Calu3 (cell line): ENCODE measurements at places on chromosomes 1 and 21. TPM values are rescaled to one million over a fixed set of nuclear protein-coding genes. Genes with fewer than 3 reads are reported as not detected.
A peak's percentile ranks its signal among the peaks of the same experiment; 100 is the strongest.

- H3K4me3 ChIP-seq, result peak within 1 kb of the TSS; percentile 65
- no peak for DNase-seq
- peaks cover 8% of the 10 kb centered on the region for H3K36me3 ChIP-seq
- H3K4me1 ChIP-seq, result no peaks in the 10 kb centered on the region
- H3K27me3 ChIP-seq, result peaks cover 19% of the 10 kb centered on the region
Observed at GRCh38 chr1:66533804-66534740, at the start of gene SGIP1. Gene SGIP1, plus strand, starts transcription at chr1:66534153. Its CDS starts 206 bp downstream, at chr1:66534359.

- H3K27ac ChIP-seq, result no peak overlapping the region
- DNase-seq, result no peak
- no peak overlapping the region for H3K4me3 ChIP-seq
- H3K36me3 ChIP-seq, result no peaks in the 10 kb centered on the region
- H3K27me3 ChIP-seq, result no peaks in the 10 kb centered on the region
Observed at GRCh38 chr21:37058261-37058660, 14.6 kb downstream of the PIGP start.

GRCh38 chr1:80533775-80534334, 1266.9 kb upstream of the ADGRL2 start:
- peak overlapping the region; percentile 96 for H3K27ac ChIP-seq
- peaks cover 39% of the 10 kb centered on the region for H3K4me1 ChIP-seq
- H3K36me3 ChIP-seq, result peaks cover 45% of the 10 kb centered on the region
- DNase-seq, result no peak
- no peaks in the 10 kb centered on the region for H3K27me3 ChIP-seq
- H3K4me3 ChIP-seq, result peak overlapping the region; percentile 89

DNA sequence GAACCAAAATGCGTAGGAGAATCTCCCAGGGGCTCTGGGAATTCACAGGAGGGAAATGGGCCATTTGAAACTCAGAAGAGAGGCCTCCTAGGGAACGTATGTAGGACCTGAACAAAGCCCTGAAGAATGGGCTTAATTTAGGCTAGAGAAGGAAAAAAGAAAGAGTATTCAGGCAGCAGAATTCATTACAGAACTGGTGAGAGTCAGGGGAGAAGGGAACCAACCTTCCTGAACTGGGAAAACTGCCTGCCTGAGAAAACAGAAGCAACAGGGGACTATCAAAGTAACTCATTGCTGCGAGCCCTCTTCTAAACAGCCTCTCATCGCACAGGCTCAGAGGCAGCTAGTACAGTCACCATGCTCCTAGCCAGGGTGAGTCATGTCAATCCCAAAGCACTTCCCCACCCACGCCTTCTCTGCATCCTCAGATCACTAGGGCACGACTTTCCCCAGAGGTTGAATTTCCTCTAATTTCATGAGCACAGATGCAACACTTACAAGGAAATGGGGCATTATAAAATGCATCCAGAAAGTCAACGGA, 98.1 kb downstream of the ADSS2 start:
- peaks cover 25% of the 10 kb centered on the region for H3K36me3 ChIP-seq
- H3K4me3 ChIP-seq, result peak overlapping the region; percentile 27
- DNase-seq, result peak; percentile 83
- peaks cover 74% of the 10 kb centered on the region for H3K4me1 ChIP-seq

GRCh38 chr1:48530727-48531351, 58.8 kb upstream of the SPATA6 start:
- H3K36me3 ChIP-seq, result no peaks in the 10 kb centered on the region
- peaks cover 64% of the 10 kb centered on the region for H3K27me3 ChIP-seq
- H3K27ac ChIP-seq, result no peak overlapping the region
- H3K4me3 ChIP-seq, result no peak overlapping the region

GRCh38 chr1:18875107-18875795, 15.8 kb upstream of the TAS1R2 start:
- no peaks in the 10 kb centered on the region for H3K4me1 ChIP-seq
- H3K4me3 ChIP-seq, result no peak overlapping the region
- no peaks in the 10 kb centered on the region for H3K36me3 ChIP-seq
- no peak overlapping the region for H3K27ac ChIP-seq
- no peaks in the 10 kb centered on the region for H3K27me3 ChIP-seq

GRCh38 chr21:43311301-43311817, 115.6 kb downstream of the SIK1 start:
- no peak overlapping the region for H3K4me3 ChIP-seq
- no peaks in the 10 kb centered on the region for H3K36me3 ChIP-seq
- H3K27me3 ChIP-seq, result no peaks in the 10 kb centered on the region
- peak overlapping the region; percentile 40 for H3K27ac ChIP-seq
- DNase-seq, result no peak

DNA sequence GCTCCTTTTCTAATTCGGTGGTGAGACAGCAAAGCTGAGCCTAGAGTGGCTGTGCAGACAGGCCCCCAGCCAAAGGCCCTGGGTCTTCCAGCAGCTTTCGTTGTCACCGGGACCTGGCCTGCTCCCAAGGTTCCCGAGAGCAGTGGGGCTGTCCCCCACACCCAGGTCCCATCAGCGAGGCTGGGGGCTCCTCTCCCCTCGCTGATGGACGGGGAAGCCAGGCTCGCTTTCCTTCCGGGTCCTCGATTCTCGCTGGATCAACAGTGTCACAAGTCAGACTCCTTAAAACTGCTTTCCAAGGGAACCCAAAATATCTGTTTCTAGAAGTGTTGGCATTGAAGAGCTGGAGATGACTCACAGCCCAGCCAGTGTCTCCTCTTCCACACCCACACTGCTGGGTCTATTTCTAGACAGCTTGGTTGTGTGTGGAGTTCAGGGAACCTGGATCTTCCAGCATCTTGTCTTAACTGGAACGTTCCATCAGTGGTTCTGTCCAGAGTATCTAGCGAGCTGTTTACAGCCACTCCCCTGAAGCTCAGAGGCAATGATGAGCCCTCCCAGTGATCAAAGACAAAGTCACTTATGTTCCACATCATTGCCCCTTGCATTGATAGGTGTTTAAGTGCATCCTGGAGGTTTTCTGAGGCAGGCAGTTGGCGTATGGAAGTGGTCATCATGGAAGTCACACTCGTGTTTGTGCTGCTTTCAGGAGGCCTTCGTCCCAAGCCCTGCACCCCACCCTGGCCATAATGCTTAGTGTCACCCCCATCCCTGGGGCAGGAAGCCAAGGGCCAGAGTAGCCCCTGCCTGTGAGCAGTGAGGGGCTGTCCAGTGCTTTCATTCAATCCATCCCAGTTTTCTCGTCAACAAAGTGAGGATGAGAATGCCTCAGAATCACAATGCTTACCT, 35.2 kb downstream of the RRP1 start:
- H3K27ac ChIP-seq, result no peak overlapping the region
- peaks cover 6% of the 10 kb centered on the region for H3K36me3 ChIP-seq
- no peak overlapping the region for H3K4me3 ChIP-seq
- H3K4me1 ChIP-seq, result no peaks in the 10 kb centered on the region
- DNase-seq, result no peak

GRCh38 chr1:12206792-12207424, 22.9 kb upstream of the VPS13D start:
- H3K27ac ChIP-seq, result no peak overlapping the region
- H3K4me3 ChIP-seq, result no peak overlapping the region
- peaks cover 22% of the 10 kb centered on the region for H3K27me3 ChIP-seq

DNA sequence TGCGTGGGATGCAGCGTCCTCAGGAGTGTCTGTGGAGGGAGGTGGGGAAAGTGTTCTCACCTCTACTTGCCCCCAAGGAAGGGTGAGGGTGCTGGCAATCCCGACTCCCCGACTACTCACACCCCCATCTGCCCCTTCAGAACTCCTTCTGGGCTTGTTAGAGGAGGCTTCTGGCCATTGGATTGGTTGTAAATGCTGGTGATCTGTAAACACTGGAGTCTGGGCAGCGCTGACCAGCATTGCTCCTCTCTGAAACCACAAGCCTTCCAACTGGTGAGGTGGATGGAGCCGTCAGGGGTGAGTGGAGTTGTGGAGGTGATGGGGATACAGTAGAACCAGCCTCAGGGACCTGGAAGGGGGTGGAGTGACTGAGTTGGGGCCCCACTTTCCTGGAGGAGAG, 59.3 kb downstream of the NKAIN1 start:
- no peaks in the 10 kb centered on the region for H3K4me1 ChIP-seq
- H3K36me3 ChIP-seq, result peaks cover 4% of the 10 kb centered on the region
- H3K27ac ChIP-seq, result no peak overlapping the region
- DNase-seq, result no peak
- peaks cover 64% of the 10 kb centered on the region for H3K27me3 ChIP-seq

GRCh38 chr21:37098751-37099150, 25.7 kb downstream of the TTC3 start:
- H3K27me3 ChIP-seq, result no peaks in the 10 kb centered on the region
- no peak overlapping the region for H3K27ac ChIP-seq
- no peak overlapping the region for H3K4me3 ChIP-seq
- no peak for DNase-seq
- H3K4me1 ChIP-seq, result no peaks in the 10 kb centered on the region
- peaks cover 3% of the 10 kb centered on the region for H3K36me3 ChIP-seq

- H3K4me3 ChIP-seq, result no peak overlapping the region
- no peaks in the 10 kb centered on the region for H3K36me3 ChIP-seq
- H3K27me3 ChIP-seq, result no peaks in the 10 kb centered on the region
- H3K27ac ChIP-seq, result no peak overlapping the region
Observed at GRCh38 chr1:228291906-228292608, 84.2 kb downstream of the OBSCN start.

GRCh38 chr1:187629075-187629474, 800.3 kb downstream of the PLA2G4A start:
- H3K27me3 ChIP-seq, result no peaks in the 10 kb centered on the region
- H3K4me3 ChIP-seq, result no peak overlapping the region
- H3K36me3 ChIP-seq, result no peaks in the 10 kb centered on the region
- H3K27ac ChIP-seq, result no peak overlapping the region
- peaks cover 17% of the 10 kb centered on the region for H3K4me1 ChIP-seq

CFAP141 gene
- not detected in 2 replicates for total RNA-seq

ST6GALNAC5 gene
- 1.3 and 2.0 TPM in 2 replicates for total RNA-seq

AGMAT gene
- 2.5 and 5.2 TPM in 2 replicates for total RNA-seq

KRTAP13-2 gene
- total RNA-seq, result not detected in 2 replicates

ANKRD65 gene
- not detected in 2 replicates for total RNA-seq

OSBPL9 gene
- 64.4 and 67.6 TPM in 2 replicates for total RNA-seq

GBP7 gene
- total RNA-seq, result 0.19 and 0.24 TPM in 2 replicates
